ENCODE measurements at places on chromosomes 7 and 10.

- no peak for DNase-seq
Observed at GRCh38 chr10:75596930-75597620, 165.7 kb downstream of the LRMDA start.

- DNase-seq, result no peak
Observed at GRCh38 chr7:158123753-158124152, 463.9 kb downstream of the PTPRN2 start.

DNA sequence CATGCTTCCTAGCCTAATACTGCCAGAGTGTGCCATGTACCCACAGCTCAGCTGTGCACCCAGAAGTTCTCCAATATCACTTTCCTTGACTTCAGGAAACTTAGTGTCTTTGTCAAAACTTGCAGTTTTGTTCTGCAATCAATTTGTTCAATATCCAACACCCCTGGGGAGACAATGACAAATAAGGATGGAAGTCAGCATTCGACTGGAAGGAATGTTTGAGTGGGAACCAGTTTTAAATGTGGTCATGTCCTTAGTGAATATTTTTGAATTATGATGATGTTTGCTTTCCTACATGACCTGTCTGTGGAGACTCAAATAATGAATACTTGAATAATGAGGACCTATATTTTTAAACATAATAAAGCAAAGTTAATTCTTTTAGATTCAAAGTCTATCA is 112.0 kb downstream of the ANK3 start:
- DNase-seq, result no peak

GRCh38 chr7:38451840-38452239 is 178.4 kb upstream of the TARP start:
- no peak for DNase-seq

- peak; percentile 29 for DNase-seq
Observed at GRCh38 chr7:2520131-2520760, 672 bp downstream of the LFNG start.

GRCh38 chr10:93639791-93640190 is 27.5 kb downstream of the PDE6C start:
- no peak for DNase-seq

DNA sequence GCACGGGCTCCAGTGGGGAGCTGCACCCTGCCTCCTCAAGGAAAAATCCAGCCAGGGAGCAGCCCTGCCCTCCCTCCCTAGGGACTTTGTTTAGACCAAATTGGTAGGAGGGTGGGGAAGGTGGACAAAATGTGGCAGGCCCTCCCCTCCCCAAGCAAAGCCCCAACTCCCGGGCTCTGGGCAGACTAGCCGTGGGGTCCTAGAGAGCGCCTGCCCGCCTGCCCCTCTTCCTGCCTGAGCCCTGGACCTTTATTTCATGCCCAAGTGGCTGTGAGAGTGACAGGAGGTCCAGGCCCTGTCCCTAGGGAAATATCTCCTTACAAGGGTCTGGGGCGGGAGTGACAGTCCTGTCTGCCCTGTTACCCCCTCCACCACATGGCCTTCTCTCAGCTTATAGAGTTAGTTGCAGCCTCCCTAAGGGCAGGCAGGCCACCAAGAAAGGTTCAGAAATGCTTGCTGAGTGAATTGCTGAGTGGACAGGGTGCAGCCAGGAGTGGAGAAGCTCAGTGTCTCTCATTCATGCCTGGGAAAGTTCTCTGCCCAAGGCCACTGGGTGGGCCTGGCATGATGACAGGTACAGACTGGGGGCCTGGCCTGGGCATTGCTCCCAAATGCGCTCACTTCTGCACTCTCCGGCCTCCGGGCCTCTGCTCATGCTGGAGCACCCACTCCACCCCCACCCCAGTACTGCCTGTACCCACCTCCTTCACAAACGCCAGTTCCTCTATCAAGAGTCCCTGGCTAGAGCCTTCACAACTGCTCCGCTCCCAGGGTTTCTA is 25.2 kb downstream of the DNAJB12 start:
- no peak for DNase-seq

GRCh38 chr7:89091550-89091949 is 296.0 kb upstream of the TEX47 start:
- DNase-seq, result no peak

DNA sequence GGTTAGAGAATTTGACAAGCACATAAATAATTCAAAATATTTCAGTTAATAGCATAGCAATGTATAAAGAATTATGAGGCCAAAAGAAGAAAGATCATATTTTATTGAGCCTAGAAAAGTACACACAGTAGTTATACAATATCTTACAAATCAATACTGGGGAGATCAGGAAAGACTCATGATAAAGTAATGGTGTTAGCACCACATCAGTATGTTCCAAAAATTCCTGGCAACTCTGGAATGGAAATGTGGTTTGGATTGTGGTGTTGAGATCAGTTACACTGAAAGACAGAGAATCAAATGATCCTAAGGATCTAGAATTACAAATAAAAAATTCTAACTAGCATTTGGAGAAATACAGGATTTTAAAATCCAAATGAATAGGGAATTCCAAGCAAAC is 420.5 kb upstream of the CNTNAP2 start:
- no peak for DNase-seq

DNA sequence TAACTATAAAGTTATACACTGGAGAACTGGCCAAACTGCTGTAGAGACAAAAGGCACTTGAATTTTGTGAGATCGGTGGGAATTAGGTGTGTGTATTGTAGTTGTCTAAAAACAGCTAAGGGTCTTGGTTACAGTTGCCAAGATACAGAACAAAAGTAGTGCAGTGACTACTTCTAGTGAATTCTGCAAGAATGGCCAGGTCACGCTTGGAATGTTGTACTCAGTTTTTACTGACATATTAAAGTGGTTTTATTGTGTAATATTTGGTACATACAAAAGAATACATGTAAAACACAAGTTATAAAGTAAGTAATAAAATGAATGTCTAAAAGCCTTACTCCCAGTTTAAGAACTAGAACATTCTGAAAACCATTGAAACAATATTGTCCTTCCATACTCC is 42.4 kb downstream of the PRPF18 start:
- DNase-seq, result no peak

GRCh38 chr10:96395931-96396877 is 37.4 kb upstream of the OPALIN start:
- peak; percentile 63 for DNase-seq

DNA sequence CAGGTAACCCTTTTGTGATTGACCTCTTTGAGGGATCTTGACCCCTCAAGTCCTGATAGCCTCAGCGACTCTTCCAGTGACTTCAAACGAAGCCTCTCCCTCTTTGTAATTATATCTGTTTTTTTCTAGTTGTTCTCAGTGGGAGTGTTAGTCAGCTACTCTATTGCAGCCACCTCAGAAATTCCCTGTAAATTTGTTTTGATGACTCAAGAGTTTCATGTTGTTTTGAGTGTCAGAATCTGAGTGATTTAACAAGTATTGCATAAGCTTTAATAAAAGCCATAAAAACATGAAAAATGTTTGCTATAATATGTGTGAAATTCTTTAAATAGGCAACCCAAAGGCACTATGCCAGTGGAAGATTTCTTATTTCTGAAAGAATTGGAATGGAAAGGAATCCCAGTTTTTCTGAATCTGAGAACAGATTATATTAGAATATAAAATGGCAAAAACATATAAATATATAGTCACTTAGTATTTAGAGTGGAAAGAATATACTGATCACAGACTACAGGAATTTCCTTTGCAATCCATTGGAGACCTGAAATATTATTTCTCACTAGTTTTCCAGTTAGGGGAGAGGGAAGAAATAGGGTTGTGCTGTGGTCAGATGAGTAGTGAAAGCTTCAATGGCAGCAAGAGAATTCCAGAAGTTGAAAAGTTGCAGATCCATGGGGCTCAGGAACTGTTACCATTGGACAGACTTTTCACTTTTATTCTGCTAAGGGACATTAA is 94.4 kb upstream of the SEMA3C start:
- no peak for DNase-seq

DNA sequence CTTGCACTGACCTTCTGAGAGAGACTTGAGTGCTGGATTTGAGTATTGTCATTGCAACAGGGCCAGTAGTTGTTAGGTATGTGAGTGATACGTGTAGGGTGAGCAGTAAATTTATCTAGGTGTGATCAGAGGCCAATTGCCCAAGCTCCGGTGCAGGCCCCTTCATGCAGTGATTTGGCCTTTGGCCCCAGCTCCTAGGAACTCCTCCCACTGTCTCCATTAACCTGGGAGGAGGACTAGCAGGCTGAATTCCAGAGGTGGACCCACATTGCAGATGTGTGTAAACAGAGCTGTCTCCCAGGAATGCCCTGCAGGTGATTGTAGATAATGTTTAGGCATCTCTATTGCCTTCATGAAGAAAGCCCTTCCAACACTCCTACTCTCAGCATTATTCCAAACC is 19.5 kb downstream of the TCF7L2 start:
- DNase-seq, result no peak

GRCh38 chr7:98086281-98086718 is 20.4 kb upstream of the LMTK2 start:
- DNase-seq, result no peak

DNA sequence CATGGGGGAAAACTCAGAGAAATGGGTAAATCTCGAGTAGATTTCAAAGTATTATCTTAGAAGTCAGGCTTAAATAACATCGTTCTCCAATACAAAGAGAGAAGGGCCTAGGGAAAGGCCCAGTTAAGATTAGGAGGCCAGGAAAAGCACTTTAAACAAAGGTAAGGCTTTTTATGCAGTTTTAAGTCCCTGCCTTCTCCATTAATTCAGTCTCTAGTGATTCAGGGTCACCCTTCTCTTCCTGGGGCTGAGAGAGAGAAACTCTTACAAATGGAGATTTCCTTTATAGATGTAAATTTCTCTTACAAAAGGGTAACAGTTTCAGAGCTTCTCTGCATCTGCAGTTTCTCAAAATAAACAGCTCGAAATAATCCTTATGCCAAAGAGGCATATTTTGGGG is 179.3 kb downstream of the HECW1 start:
- DNase-seq, result no peak

GRCh38 chr10:86108696-86109095 is 257.9 kb downstream of the GRID1 start:
- DNase-seq, result no peak

- DNase-seq, result peak; percentile 85
Observed at GRCh38 chr7:132430861-132431822, 145.1 kb downstream of the PLXNA4 start.

GRCh38 chr10:68074031-68074774 is 880 bp downstream of the HERC4 start:
- DNase-seq, result no peak

DNA sequence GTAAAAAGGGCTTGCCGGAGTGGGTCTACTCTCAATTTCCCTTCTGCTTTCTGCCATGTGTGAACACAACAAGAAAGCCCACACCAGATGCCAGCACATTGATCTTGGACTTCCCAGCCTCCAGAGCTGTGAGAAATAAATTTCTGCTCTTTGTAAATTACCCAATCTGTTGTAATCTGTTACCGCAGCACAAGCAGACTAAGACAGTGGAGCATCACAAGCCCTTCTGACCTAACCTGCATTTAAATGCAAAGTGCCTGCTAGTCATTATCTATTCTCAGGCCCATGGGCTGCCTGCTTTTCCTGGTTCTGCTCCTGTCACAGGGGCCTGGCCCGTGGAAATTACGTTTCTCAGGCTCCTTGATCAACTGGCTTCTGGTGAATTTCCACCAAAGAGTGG is 199.3 kb upstream of the AUTS2 start:
- DNase-seq, result no peak

- DNase-seq, result no peak
Observed at GRCh38 chr7:154347700-154348266, 295.6 kb downstream of the DPP6 start.

GRCh38 chr10:30645340-30645827 is 15.8 kb upstream of the LYZL2 start:
- DNase-seq, result no peak

GRCh38 chr10:98144985-98145384 is 10.5 kb downstream of the R3HCC1L start:
- no peak for DNase-seq

GRCh38 chr10:35937546-35937945 is 295.4 kb upstream of the FZD8 start:
- no peak for DNase-seq

- DNase-seq, result no peak
Observed at GRCh38 chr10:11424456-11425295, 186.8 kb downstream of the USP6NL start.

DNA sequence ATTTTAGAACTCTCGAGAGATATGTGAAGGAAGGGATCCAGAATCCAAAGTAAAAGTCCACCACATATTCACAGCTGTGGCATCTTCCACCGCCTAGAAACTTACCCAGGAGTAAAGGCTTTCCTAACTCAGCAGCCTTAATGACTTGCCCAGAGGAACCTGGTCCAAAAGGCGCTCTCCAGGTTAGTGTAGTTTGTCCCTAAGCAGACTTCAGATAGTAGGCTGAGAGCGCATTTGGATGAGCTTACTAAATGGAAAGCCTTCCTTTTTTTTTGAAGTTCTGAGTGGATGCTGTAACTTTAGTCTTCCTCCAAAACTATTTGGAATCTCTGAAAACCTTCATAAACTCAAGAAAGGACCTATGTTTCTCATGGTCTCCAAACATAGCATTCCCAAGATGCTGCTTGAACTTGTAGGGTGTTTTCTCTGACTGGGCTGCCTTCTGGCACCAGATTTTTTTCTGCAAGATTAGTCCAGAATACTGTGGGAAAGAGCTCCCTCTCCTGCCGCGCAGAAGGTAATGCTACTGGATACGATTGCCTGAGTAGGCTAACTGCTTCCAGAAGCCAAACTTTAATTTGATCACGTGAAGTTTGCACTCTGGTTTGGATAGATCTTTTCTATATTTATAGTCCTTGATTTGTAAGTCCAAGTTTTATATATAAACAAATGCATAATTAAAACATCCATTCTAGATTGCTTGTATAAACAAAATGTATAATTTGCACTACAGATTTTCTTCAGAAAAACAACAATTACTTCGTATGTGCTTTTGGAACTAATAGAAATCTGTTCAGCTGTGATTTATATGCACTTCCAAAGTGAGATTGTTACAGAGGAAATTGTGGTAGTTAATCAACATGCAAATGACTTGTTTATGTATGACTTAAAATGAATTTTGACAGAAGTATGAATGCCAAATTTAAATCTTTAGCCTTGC is 19.6 kb upstream of the GPR37 start:
- DNase-seq, result peak; percentile 26

- no peak for DNase-seq
Observed at GRCh38 chr10:80405626-80406025, 2.7 kb upstream of the PRXL2A start.

DNA sequence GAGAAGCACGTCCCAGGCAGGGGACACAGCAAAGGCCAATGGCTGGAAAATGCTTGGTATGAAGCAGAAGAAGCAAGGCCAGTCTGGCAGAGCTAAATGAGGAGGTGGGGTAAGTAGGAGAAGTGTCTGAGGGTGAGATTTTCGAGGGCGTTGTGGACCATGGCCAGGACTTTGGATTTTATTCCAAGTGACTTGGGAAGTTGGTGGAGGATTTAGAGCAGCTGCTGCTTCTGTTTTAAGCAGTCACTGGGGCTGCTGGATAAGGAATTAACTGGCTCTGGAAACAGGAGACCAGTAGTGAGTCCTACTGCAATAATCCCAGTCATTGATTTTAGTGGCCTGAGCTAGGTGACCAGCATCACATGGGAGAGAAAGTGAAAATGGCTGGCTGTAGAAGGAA is 67.6 kb upstream of the GSDME start:
- DNase-seq, result no peak

- DNase-seq, result no peak
Observed at GRCh38 chr7:44990109-44991023, 9.6 kb upstream of the CCM2 start.
